Trophoblast cell (in vitro differentiated cells and primary cell): ENCODE measurements at places on chromosomes 5 and 9.

DNA sequence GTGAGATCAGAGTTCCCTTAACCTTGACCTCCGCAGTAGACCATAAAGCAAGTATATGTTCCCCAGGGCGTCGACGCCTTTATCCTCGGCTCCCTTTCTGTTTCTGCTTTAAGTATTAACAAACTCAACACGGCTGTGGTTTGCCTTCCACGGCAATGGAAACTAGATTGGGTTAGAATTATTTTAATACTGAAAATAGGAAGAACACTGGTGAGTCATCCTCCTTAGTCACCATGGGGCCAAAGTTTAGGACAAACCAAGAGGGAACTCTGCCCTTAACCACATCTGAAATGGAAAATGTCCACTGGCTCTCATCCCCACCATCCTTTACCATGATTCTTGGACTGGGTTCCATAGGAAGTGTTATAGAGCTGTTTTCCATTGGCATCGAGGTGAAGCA, 386.1 kb downstream of the ACTL7B start:
- DNase-seq = peak; percentile 23

- no peak for DNase-seq
Measured at GRCh38 chr5:87298692-87299362, 31.1 kb downstream of the RASA1 start.

DNA sequence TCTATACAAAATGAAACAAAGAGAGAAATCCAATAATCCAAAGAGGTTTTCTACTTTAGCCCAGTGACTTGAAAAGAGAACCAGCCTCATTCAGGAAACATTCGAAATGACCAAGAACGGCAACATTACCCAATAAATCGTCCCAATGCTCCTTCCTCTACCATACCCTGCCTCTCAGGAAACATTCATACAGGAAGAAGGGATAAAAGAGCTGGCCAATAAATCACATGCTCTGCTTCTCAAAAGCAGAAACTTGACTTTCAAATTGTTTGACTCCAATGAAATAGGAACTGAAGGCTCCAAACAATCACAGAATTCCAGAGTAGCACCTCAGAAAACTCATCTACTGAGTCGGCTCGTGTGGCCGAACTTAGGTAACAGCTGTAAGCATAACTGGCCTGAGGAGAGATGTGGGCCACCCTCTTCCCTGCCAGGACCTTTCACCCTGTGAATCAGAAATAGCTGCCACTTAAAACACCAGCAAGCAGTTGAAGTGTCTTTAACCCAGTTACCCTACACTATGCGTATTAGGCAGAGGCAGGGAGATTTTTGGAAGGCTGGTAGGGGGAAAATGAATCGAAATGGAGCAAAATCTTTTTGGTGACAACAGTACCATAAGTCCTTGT, 14.6 kb downstream of the ARL15 start:
- peak; percentile 37 for DNase-seq

DNA sequence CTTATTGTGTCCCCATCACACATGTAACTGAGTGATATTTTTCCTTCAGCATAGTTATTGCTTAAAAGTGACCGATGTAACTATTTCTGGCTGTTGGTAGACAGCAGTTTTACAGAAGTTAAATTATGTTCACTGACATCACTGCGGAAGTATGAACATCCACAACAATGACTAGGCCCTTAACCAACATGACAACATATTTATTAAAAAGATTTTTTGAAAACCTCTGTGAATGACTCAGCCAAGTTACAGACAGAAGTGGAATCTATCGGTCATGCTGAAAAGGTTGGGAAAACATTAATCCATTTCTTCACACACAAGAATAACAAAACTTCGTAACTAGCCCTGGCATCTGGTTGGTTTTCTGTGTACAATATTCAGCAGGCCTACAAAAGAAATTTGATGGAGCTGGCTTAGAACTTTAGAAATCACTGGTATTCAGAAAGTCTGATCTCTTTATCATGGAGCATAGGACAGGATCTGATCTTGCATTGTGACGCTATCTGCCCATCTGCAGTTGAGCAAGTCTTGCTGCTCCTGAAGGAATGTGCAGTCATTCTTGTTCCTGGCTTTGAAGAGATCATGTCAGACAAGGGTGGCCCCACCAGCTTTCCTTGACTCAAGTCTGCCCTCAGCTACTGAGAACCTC, 6.5 kb downstream of the GLIS3 start:
- DNase-seq = peak; percentile 96

GRCh38 chr9:18632632-18633403, 158.9 kb downstream of the ADAMTSL1 start:
- no peak for DNase-seq

GRCh38 chr5:148620696-148621095, 33.6 kb downstream of the HTR4 start:
- DNase-seq = no peak

DNA sequence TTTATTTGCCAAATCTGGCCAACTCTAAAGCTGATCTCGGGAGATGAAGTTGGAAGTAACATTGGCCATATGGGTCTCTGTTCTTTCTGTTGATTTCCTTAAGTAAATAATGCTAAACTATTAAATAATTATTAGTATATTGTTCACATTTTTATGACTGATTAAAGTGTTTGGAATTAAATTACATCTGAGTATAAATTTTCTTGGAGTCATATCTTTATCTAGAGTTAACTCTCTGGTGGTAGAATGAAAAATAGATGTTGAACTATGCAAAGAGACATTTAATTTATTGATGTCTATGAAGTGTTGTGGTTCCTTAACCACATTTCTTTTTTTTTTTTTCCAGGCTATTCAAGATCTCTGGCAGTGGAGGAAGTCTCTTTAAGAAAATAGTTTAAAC, 9.3 kb upstream of the FGF18 start:
- DNase-seq = no peak

DNA sequence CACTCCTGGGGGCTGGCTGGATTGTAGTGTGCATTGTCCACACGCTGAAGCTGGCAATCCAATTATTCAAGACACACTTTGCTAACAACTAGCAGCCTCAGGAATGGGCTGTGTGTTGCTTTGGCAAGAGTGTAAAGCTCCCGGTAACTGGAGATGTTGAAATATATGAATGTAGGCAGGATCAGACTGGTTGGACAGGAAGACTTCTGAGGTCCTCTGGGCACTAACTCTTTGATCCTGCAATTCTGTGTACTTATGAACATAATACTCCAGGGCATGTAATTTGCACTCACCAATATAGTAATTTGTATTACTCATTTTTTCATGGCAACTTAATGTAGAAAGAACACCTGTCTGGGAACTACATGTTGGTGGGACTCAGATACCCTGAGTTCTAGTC, 106.7 kb upstream of the SLC28A3 start:
- DNase-seq = no peak

DNA sequence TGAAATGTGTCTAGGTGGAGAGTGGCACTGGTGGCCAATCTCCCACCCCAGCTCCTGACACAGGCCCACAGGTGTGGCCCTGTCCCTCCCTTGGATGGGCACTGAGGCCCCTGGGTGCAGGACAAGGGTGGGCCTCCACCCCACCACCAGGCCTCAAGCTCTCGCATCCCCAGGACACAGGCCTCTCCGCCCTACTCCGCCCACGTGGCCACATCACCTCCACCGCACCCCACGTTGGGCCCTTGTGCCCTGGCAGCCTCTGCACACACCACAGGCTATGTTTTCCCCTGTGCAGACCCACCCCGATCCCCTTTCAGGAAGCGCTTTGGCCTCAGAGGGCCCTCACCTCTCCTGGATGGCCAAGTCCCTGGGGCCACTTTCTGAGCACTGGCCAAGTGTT, 54.7 kb downstream of the SECISBP2 start:
- no peak for DNase-seq

DNA sequence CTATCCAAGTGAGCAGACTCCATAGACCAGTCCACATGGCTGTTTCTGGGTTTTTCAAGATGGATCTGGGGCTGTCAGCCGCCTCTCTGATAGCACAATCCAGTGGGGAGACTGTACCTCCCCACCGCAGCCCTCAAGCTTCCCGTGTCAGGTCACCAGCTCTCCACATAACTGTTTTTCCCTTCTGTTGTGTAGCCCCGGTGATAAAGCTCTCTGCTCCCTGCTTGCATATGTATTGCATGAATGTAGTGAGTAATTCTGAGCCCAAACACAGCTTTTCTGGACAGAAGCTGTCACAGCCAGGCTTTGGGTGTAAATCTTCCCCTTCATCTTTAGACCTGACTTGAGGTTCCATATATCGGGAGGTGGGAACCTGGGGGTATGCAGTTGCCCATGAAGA, 23.1 kb upstream of the CFAP157 start:
- peak; percentile 55 for DNase-seq

GRCh38 chr9:81266674-81267073, 422.7 kb downstream of the TLE1 start:
- no peak for DNase-seq

DNA sequence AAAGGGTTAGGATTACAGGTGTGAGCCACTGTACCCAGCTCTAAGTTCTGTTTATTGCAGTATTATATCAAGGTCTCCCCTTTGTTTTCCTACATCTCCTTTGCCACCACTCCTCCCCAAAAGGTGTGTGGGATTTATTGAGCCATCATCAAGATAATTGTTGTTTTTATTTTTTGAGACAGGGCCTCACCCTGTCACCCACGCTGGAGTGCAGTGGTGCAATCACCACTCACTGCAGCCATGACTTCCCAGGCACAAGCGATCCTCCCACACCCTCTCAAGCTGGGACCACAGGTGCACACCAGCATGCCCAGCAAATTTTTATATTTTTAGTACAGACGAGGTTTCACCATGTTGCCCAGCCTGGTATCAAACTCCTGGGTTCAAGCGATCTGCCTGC, 24.6 kb downstream of the SLC31A1 start:
- DNase-seq = no peak

DNA sequence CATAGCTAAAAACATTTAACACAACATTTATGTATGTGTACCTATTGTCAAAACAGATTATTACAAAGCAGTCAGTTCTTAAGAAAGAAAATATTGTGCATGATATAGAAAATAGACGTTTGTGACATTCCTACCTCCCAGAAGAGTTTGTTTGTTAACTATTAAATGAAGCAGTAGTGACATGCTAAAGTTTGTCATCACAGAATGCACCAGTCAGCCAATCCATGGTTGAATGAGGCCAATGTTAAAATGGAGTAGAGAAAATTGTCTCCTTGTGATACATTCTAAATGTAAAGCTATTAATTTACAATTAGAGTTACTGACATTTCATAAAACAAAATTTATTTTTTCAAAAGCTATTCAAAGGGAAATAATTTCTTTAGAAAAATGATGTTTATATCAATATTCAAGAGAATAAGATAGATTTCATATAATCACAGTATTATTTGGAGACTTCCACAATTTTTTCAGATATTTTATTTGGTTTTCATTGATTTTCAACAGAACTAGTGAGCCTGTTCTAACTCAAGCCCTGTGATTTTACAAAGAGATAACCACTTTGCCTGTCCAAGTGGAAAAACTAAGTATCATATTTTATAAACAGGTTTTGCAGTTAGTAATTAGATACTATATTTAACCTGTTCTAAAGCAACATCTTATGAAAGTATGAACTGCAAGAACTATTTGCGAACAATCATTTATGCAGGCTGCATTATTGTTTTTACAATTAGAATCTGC, 176.8 kb downstream of the ISL1 start:
- no peak for DNase-seq

DNA sequence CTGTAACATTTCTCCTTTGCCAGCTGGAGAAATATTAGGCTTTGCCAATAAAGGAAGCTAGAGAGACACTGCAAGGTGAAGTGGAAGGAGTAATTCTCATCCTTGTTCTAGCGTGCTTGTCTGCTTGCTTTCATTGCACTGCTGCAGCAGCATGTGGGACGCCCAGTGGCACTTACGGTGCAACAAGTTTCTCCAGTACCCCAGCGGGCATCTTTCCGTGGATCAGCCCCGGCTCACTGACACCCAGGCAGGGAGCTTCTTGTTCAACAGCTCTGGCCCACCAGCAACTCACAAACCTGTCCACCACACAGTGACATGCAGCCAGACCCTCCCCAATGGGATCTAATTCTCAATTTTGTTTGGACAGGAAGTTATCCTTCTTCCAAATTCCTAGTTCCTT, 233.2 kb downstream of the GLIS3 start:
- DNase-seq = no peak

GRCh38 chr5:178196986-178197385, 7.3 kb upstream of the HNRNPAB start:
- DNase-seq = peak; percentile 58

DNA sequence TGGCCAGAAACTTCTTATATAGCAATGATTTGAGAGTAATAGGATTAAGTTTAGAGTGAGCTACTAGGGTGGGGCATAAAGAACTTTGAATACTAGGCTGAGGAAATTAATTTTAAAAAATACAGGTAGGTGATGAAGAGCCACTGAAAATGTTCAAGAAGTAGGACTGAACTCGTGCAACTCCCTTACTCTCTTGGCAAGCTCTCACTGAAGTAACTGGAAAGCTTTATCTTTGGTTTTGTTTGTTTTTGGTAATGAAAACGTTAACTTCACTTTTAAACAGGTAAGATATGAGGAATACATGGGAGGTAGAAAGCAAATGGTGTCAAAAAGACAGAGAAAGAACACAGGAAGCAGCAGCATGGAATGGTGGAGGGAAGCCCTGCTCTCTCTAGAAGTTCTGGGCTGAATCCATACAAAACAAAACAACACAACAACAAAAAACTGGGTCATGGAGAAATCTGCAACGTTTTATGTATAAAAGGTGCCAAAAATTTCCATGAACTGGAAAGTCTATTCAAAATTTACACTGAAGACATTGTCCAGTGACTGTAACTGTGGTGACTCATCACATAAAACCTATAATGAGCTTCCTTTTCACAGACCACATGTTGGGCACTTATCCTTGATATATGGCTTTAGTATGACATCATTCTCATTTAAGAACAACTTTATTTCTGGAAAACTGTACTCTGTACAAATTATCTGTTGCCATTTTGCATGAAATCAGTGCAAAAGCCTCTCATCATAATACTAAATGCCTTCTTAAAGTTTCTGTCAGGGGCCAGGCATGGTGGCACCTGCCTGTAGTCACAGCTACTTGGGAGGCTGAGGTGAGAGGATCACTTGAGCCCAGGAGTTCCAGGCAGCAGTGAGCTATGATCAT, 91.2 kb upstream of the CHD1 start:
- no peak for DNase-seq

DNA sequence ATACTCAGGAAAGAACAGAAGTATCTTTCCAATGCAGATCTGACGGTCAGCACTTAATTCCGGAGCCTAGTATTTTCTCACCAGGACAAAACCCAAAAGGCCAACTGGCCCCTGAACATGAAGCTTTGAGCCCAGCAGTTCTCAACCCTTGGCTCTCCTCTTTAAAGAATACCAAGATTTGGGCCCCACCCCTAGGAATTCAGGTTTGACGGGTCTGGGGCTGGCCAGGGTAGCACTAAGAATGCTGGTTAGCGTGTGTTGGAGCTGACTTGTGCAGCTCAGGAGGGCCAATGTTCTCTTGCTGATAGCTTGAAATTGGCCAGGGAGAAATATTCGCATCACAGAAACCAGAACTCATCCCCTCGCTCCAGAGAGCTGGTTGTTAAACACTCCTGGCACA, 88.3 kb upstream of the PTCH1 start:
- no peak for DNase-seq
